G401 (cell line): ENCODE measurements at places on chromosomes 5 and 9. TPM values are rescaled to one million over a fixed set of nuclear protein-coding genes. Genes with fewer than 3 reads are reported as not detected.

The SLC46A2 gene
- not detected in 2 replicates for total RNA-seq

- no peak for DNase-seq
Measured at GRCh38 chr5:66198837-66199236, 54.7 kb downstream of the SREK1 start.

DNA sequence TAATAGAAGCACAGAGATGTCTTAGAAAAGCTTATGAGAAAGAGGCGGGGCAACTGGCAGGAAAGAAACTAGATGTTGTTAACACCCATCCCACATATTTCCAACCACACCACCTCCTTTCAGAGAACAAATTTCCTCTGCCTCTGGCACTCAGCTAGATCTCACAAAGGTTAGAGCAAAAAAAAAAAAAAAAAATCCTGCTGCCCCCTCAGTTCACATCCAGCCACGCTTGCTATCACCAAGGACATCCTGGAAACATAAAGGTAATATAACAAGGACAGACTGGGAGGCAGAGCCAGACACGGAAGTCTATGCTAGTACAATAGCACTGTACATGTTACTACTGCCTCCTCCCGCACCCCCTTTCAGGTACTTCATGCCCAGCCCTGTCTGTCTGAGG lies 238.0 kb upstream of the PTGER4 start:
- no peak for DNase-seq

DNA sequence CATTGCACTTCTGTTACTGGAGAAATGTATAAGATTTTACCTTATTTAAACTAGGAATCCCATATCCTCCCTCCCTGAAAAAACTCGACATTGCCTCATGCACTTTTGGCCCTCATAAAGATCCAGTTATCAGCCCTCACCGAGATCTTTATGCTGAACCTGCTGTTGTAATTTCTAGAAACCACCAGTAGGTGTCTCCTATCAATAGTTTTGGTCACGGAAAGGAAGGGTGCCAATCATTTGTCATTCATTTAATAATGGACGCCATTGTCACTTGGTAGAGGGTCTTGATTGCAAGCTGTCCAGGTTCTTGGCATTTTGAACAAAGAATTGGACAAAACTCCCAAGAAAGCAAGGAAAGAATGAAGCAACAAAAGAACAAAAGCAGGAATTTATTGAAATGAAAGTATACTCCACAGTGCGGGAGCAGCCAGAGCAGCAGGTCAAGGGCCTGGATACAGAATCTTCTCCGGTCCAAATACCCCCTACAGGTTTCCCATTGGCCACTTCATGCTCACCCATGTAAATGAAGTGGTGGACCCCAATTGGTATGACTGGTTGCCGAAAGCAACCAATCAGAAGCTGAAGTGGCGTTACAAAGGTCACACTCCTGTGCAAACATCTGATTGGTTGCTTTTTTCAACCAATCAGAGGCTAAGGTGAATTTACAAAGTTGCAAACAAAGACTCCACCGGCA lies 524.3 kb downstream of the PSAT1 start:
- DNase-seq, result peak; percentile 23

DNA sequence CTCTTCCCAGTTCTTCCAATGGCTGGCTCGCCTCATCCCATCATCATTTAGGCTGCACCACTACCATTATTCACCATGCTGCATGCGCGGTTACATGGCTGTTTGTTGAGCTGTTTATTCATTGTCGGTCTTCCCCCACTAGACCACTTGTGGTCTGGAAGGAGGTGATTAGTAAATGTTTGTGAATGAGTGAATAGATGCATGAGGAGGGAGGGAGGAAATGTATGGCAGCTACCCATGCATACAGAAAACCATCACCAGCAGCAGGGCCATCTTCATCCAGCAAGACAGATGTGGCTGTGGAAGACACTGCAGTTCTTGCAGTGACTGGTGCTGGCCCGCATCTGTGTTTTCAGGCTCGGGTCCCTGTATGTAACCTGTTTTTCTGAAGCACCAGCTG lies 113.3 kb upstream of the SAP30L start:
- no peak for DNase-seq

DNA sequence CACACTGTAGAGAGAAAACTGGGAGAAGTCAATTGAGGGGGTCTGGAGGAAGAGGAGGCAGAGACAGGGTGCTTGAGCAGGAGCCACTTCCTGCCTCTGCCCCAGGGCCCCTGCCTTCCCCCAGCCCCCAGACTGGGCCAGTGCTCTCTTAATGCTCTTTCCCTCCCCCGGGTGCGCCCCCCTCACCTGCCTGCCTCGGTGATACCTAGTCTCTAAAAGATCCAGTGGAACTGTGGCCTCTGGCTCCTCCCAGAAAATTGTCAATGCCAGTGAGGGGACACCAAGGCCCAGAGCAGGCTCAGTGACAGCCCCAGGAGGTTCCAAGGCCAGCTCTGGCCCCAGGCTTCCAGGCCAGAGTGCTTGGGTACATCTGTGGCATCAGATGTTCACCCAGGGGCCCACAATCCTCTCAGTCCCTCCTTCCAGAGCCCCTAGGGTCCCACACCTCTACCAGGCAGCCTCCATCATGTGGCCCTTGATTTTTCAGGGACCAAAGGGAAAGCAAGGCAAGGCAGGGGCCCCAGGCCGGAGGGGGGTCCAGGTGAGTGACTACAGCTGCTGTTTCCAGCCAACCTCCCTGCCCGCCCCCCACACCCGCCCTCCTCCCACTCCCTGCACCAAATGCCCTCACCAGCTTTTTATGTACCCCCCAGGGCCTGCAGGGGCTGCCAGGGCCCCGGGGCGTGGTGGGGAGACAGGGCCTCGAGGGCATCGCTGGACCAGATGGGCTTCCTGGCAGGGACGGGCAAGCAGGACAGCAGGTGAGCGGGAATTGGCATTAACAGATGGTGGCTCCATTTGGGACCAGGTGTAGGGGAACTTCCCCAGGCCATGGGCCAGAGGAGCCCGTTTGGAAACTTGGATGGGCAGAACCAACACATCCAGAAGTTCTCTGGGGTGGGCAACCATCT lies 33.1 kb upstream of the ORM1 start:
- DNase-seq, result peak; percentile 92

GRCh38 chr5:10324518-10325370 lies 17.0 kb upstream of the CMBL start:
- DNase-seq, result no peak

DNA sequence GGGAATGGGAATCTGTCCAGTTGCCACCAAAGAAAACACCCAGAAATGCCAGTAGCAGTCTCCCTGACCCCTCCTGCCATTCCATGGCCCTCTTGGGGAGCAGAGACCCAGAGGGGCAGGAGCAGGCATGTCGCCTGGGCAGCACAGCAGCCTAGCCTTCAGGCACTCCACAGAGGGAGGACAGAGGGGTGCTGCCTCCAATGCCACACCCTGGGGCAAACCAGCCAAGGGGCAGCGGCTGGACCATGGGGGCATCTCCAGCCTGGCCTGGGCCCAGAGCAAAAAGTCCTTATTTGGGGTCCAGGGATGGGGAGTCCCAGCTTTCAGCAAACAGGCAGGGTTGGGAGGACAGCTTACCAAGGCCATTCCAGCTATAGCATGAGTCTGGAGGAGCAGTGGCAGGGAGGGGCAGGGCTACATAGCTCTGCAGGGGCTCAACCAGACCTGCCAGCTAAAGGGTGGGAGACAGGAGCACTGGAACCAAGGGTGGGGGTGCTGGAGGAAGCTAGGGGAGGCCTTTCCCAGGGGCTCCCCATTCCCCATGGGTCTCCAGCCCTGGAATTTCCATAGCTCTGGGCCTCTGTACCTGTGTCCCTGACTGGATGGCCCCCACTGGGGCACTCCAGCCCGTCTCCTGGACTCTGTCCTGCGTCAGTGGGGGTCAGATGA lies 6.7 kb downstream of the BRD3 start:
- DNase-seq, result no peak
